ENCODE measurements at places on chromosomes 5 and 9.

DNA sequence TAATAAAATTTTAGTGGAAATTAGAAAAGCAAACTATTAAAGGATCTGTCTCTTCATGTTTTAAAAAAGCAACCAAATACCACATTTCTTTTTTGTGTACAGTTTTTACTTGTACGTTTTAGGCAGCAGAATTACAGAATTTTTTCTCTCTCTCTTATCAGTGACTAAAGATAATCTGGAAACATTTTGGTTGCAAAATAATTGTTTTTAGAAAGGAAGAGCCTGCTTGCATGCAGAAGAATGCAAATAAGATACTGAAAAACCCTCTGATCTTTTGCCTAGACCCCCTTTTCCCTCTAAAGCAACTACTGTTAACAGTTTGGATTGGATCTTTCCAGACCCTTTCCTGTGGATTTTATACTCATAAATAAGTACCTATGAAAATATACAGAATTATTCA lies 75.9 kb upstream of the SGCD start:
- DNase-seq = no peak

- no peak for DNase-seq
Observed at GRCh38 chr5:8097146-8097545, 228.2 kb downstream of the MTRR start.

GRCh38 chr9:32500768-32501167 lies 25.2 kb downstream of the RIGI start:
- no peak for DNase-seq

GRCh38 chr5:13591621-13592020 lies 352.9 kb downstream of the DNAH5 start:
- DNase-seq = peak; percentile 73

DNA sequence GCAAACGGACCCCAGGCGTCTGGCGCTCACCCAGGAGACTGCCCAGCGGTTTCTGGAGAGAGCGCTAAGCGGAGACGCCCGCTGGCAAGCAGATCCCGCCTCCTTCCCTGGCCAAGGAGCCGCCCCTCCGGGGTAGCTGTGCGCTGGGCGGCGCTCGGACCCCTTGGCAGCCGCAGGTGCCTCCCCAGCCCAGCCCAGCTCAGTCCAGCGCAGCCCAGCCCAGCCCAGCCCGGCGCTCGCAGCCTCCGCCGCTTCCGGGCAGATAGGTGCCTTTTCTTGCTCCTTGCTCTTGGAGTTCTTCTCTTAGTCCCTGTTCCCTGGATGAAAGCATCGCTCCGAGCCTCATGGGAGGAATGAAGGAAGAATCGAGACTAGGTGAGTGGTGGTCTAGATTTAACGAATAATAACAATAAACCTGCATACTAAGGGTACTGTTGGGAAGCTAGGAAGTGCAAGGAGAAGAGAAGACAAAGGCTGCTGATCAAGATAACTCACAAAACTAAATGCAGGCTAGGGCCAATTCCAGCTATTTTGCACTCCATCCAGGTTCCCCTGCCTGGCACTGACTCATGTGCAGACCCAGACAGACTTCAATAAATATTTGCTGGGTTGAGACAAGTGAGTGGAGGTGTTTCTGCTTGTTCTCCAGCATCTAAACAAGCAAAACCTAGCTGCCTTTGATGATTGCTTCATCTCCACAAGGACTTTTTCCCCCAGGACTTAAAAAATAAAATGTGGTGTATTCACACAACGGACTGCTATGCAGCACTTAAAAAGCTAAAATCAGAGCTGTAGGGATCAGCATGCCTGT lies at the start of gene STK32A:
STK32A (plus strand) TSS at position 202 of the 811 bp plus-strand sequence. CDS start 4,609 bp downstream, outside the sequence.
- DNase-seq = peak; percentile 34

GRCh38 chr9:114231719-114232449 lies 76.5 kb downstream of the COL27A1 start:
- DNase-seq = no peak

- peak; percentile 3 for DNase-seq
Observed at GRCh38 chr5:20524991-20525529, 537.1 kb upstream of the CDH18 start.

DNA sequence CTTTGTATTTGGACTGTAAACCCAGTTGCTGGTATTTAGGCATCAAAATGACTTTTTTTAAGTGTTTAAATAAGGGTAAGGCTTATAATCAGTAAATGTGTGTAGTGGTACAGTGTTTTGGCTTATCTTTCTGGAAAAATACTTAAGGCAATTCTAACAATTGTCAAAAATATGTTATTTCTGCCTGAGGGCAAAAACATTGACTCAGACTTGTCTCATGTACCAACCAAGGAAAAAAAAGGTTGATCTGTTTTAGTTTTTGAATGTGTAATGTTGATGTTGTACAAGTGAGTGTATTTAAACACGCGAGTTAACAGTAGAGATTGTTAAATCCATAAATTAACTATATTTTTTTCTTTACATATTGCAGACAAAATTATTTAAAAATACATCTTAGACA lies 277.8 kb upstream of the TYRP1 start:
- DNase-seq = no peak

GRCh38 chr5:40223884-40224402 lies 455.8 kb upstream of the PTGER4 start:
- peak; percentile 73 for DNase-seq

DNA sequence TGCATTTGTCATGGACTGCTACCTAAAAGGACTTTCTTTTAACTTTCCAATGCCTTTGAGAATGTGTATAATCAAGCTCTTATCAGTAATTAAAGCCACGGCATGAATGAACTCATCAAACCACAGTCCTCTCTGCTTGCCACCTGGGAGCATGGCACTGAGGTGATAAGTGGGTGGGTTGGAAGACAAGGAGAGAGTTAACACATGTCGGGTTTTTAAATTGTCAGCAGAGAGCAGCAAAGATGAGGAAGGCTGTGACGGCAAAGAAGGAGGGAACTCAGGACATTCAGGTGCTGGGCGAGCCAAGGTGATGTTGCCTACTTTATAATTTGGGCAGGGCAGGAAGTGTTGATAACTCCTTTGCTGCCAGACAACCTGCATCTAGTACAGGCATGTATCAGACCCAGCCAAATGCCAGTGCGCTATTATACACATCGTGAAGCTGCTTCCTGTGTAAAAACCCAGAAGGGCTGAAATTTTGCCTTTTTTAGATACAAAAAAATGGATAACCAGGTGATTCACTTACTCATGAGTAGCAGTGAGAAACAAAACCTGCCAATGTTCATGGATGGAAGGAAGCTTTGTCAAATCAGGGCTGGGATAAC lies 269.1 kb downstream of the KIF4B start:
- no peak for DNase-seq

DNA sequence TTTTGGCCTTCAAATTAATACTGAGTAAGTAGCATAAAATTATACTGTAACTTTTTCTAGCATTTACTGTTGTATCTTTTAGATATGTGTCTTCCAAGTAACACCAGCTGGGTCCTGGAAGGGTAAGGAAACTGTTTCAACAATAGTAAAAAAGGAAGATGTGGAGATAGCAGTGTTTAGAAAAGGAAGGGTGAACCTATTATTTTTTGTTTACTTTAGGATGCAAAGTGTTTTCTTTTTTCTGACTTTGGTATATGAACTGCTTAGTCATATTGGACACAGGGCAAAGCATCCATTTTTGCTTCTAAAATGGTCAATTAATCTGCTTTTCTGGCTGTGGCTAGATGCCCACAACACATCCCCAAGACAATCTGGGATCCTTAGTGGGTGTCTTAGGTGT lies 5.3 kb downstream of the PKD2L2 start:
- no peak for DNase-seq

DNA sequence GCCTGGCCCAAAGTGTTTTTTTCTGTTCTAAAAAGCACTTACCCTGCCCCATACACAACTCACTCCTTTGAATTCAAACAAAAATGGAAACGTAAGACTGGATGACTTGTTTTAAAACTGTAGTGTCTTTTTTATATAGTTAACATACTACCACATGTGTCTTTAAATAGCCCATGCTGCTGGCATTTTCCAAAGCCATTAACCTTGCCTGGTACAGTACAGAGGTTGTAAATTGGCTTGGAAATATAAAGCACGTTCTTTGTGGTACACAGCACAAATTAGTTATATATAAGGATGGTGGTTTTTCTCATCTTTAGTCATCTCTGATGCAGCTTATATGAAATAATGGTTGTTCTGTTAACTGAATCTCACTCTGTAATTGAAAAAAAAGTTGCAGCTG lies 519.7 kb upstream of the ZNF608 start:
- DNase-seq = no peak

DNA sequence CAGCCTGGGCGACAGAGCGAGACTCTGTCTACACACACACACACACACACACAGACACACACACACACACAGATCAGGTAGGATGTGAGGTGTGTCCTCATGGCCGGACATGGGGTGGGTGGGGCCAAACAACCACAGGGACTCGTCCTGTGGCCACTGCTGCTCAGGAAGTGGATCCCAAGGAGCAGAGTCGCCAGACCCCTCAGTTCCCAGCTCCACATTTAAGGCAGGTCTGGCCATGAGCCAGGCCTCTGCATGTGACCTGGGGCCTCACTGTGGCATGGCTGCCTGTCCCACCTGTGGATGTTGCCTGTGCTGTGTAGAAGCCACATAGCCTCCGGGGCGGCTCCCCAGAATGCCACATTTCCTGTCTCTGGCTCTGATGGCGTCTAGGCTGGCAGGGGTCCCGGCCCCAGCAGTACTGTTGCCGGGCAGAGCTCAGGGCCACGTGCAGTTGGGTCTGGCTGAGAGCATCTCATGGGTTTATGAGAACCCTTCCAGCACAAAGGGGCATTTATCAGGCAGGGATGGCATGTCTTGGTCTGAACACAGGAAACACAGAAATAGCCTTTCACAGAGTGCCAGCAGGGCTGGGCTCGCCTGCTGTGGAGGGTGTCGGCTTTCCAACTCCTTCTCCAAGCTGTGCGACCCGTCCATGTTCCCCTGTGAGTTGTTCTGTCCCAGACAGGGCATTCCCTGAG lies 9.9 kb upstream of the NINJ1 start:
- no peak for DNase-seq

DNA sequence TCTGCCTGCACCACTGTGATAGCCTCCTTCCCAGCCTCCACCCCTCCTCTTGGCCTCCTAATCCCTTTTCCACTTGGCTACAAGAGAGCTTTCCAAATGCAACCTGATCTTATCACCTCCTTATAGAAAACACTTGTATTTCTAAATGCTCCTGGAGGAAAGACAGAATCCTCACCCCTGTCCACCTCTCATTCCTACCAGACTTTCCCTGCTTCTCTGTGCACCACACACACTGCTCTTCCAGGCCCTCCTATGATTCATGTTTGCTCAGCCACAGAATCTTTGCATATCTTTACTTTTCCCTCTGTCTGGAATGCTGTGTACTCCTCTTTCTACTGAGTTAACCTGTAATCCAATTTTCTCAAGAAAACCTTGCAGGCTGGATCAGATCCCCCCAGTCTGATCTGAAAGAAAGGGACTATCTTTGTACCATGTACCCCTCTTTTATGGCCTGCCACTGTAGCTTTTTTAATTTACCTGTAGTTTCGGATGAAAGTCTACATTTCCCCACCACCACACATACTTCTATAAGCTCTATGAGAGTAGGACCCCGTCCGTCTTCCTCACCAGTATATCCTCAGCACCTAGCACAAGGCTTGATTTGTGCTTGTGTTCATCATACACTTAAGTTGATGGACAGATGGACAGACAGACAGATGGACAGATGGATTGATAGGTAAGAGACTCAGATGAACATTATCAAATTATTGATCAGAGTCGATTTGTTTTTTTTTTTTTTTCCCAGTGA lies 95.3 kb downstream of the GALNT10 start:
- no peak for DNase-seq

GRCh38 chr5:58666598-58667581 lies 84.0 kb downstream of the RAB3C start:
- DNase-seq = peak; percentile 21

GRCh38 chr9:105633411-105633810 lies 28.8 kb upstream of the TAL2 start:
- peak; percentile 38 for DNase-seq

- DNase-seq = no peak
Observed at GRCh38 chr9:115196919-115197318, 79.0 kb upstream of the TNC start.

GRCh38 chr5:180618829-180619562 lies 27.7 kb upstream of the SCGB3A1 start:
- DNase-seq = peak; percentile 49

DNA sequence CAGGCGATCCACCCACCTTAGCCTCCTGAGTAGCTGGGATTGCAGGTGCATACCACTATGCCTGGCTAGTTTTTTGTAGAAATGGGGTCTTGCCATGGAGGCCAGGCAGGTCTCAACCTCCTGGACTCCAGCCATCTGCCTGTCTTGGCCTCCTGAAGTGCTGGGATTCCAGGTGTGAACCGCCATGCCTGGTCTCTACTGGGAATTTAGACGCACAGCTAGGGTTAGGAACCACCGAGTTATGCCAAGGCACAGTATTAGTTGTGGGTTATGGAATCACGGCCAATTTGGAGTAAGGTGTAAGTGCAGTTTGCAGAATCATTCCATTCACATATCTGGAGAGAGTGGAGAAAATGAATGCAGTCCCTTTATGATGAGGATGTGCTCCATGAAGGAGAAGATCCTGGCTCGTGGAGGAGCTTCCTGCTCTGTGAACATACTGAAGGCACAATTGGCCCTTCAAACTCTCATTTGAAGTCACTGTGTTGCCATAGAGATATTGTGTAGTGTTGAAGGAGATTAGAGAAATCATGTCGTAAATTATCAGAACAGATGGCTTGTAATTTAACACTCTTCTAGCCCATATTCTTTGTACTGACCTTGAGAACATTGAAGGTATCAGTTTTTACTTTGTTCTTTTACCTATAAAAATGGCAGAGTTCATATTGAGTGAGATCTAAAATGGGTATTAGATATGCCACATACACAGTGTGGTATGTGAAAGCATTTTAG lies 18.8 kb downstream of the TRIO start:
- no peak for DNase-seq

Measured in muscle of back (tissue), 13 donors.